ENCODE measurements at places on chromosomes 4 and X.

DNA sequence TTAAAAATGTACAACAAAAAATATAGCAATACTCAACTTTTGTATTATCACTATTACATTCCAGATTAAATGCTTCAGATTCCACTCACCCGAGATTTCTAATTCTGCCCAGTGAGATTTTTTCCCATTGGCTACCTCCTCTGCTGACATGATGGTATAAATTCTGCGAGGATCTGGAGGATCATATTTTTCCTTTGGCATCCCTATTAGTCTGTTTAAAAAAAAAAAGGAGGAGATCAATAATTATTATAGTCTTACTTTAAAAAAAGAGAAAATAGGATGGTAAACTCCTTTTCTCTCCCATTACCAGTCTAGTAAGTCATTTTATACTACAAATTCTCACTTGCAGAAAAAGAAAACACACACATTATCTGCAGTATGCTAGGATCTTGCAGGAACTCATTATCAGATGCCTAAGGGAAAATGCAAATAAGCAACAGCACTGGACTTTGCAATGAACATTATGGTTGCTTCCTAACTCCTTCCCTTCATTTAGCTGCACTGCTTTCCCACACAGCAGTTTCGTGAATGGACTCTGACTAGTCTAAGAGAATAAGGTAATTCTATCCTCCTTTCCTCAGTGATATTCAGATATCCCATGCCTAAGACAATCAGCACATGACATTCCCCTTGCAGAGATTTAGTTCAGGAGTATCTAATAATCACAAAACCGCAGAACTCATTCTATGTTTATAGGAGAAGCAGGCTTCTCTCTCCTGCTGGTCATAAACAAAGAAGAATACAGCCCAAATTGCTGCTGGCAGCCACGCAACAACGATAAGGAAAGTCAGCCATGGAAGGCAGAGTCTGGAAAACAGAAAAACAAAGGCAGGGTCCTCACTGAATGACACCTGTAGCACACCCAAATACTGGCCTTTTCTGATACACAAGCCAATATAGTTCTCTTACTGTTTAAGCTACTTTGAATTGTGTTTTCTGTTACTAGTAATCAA lies 42.7 kb downstream of the CNOT6L start:
- no peak for DNase-seq

- no peak for DNase-seq
Observed at GRCh38 chr4:16989371-16989770, 90.9 kb upstream of the LDB2 start.

DNA sequence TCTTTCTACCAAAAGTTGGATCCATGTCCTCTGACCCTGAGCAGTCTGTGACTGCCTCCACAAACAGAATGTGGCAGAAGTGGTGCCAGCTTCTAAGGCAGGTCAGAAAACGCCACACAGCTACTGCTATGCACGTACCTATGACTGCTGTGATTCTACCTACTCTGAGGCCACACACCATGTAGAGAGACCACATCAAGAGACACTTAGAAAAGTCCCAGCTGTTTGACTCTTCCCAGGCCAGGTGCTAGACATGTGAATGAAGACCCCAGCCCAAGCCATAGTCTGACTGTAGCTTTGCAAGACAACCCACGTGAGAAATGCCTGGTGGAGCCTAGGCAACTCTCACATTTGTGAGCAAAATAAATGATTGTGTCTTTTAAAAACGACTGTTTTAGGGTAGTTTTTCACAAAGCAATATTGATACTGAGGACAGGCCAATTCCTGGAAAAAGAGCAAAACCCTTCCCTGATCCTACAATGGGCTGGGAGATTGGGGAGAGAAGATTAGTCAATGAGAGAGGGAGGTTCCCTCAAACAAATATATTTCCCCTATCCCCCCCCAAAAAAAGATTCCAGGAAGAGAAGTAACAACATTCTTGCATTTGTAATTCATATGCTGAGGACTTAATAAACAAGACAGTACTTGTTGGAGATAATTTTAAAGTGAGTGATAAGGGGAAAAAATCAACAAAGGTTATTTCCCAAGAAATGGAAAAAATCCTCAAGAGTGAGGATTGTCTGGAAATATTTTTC lies 33.3 kb downstream of the FRYL start:
- no peak for DNase-seq

GRCh38 chr4:107831140-107831539 lies 6.4 kb downstream of the SGMS2 start:
- no peak for DNase-seq

- no peak for DNase-seq
Observed at GRCh38 chrX:10415306-10416001, 204.9 kb downstream of the MID1 start.

DNA sequence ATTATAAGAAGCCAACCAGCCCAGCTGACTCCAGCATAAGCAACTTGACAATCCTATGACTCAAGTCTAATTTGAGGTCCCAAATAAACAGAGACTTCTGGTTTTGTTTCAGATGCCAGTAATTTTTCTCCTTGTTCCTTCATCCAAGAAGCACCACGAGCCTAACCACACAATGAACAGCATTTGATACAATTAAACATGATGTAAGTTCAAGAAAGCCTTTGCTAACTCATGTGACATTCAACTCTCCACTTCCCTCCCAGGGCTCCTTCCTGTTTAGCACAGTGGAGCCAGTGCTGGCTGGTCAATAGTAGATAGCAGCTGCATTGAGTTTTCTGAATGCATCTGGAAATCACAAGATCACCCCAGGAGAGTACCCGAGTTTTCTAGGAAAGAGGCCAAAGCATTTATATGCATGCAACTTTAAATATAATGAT lies 206.3 kb downstream of the ARHGAP24 start:
- DNase-seq: no peak

- DNase-seq: no peak
Observed at GRCh38 chr4:24024157-24024556, 134.3 kb upstream of the PPARGC1A start.

GRCh38 chrX:68238568-68238967 lies 194.7 kb downstream of the OPHN1 start:
- no peak for DNase-seq

DNA sequence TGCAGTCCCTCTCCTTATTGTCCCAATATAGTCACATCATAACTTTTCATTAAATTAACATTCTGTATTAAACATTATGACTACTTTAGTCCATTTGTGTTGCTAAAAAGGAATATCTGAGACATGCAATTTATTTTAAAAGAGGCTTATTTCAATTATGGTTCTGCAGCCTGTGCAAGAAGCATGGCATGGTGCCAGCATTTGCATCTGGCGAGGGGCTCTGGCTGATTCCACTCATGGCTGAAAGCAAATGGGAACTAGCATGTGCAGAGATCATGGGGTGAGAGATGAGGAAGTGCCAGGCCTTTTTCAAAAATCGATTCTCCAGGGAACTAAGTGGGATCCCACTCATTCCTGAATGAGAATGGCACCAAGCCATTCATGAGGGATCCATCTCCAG lies 476.3 kb upstream of the RPS6KA3 start:
- no peak for DNase-seq

GRCh38 chr4:30744386-30744785 lies 24.2 kb downstream of the PCDH7 start:
- no peak for DNase-seq

GRCh38 chr4:102693262-102693850 lies 67.4 kb downstream of the MANBA start:
- no peak for DNase-seq

DNA sequence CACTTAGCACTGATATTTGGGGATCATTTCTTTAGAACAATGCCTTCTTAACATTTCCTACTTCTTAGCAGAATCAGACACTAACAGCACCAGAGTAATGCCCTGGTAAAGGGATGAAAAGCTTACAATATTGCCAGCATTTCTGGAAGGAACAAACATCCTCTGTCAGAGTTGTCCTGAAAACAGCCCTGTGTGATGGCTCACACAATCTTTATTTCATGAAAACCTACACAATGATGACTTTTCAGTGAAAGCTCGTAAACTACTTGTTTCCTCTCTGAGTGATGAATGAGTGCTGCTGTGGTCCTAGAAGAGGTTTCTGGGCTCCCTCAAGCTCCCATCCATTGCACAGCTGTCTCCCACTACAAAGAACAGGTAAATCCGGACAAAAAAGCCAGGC lies 52.8 kb downstream of the GPC4 start:
- DNase-seq: no peak

- no peak for DNase-seq
Observed at GRCh38 chrX:727738-728621, 97.4 kb downstream of the SHOX start.

DNA sequence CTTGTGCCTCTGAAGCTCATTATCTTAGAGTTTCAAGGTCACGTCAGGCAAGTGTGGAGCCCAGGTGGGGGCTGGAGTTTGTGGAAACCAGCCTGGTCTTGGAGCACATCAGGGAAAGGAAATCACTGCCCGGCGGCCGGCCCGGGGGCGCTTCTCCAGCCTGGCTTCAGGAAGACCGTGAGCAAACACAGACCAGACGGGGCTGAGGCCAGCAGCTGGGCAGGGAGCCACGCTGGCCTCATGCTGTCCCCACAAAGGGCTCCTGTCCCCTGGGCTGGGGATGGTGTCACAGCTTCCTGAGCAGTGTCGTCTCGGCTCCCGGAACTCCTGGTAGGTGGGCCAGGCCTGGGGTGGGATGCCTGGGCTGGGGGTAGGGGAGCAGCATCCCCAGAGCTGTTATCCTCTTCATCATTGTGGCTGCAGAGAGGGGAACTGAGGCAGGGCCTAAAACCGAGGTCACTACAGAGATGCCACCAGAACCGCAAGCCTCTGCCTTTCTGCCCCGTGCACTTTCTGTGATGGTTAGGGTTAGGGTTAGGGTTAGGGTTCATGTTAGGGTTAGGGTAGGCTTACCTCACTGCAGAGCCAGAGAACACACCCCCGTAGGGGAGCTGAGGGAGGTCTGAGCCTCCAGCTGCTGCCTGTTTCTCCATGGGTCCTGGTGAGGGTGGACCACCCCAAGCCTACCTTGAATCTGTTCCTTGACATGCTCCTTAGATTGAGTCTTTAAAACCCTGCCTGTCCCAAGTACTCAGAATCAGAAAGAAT lies 77.5 kb downstream of the HTRA3 start:
- DNase-seq: peak; percentile 12

DNA sequence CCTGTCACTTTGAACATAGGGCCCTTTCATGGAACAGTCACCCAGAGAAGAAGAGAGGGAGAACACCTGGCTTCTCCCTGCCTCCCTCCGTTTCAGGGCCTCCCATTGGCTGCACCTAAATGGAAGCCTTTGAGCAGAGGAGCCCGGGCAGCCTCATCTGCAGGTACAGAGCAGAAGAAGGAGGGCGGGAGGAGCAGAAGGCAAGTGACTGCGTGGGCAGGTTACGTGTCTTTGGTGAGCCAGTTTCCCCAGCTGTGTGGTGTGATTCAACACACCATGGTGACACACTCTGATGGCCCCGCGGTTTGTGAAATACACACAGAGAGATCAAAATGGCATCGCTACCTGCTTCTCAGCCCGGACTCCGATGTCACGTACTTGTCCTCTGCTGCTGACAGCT lies 431 bp downstream of the C4orf50 start:
- no peak for DNase-seq

- DNase-seq: no peak
Observed at GRCh38 chr4:17707671-17708070, 73.8 kb downstream of the FAM184B start.

DNA sequence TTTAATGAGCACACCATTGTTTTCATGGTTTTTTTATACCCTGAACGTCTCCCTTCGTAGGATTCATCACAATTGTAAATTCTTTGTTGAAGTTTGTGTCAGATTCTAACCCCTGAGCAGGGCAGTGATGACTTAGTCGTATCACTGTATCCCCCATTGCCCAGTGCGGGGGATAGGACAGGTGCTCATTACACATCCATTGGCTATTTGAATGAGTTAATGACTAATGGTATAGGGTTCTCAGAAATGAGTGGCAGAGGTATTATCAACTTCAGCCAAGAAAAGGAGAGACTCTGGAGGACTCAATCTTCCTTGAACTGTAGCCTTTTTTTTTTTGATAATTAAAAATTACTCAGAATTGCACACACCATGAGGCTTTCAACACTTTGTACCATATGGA lies 64.6 kb downstream of the SYNPO2 start:
- DNase-seq: no peak

DNA sequence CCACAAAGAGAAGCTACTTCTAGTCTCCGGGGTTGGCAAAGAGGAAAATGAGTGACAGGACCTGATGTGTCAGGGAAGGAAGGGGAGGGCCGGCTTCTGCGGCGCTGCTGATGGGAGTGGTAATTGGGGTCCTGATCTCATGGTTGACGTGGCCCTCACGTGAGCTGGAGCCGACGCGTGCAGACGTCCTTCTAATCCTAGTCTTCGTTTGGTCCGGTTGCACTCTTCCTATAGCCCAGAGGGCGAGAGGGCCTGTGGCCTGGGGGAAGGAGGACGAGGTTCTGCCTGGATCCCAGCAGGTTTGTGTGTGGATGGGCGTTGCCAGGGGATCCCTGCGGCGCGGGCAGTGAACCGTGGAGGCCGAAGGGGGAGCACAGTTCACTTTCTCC lies at the start of gene ARMCX1:
Gene ARMCX1, plus strand, starts transcription at position 186 of the 389 bp plus-strand sequence. CDS start 2,384 bp downstream, outside the sequence.
- DNase-seq: no peak

- no peak for DNase-seq
Observed at GRCh38 chr4:186693894-186694293, 29.8 kb downstream of the FAT1 start.

DNA sequence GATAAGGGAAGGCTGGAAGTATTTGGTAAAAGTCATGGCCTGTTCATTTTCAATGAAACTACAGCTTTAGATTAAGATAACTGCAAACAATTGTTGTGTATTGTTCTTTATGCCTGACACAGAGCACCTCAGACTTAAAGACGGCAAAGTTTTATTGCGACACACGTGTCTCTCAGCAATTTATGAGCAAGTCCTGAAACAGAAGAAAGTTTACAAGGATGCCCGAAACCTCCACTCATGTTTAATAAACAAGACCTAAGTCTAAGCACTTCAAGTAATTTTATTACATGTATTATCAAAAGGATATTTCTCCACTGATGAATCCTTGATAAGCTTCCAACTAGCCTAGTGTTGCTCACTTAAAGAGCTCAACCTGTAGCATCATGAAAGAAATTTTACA lies 51.0 kb downstream of the DHX15 start:
- DNase-seq: no peak

DNA sequence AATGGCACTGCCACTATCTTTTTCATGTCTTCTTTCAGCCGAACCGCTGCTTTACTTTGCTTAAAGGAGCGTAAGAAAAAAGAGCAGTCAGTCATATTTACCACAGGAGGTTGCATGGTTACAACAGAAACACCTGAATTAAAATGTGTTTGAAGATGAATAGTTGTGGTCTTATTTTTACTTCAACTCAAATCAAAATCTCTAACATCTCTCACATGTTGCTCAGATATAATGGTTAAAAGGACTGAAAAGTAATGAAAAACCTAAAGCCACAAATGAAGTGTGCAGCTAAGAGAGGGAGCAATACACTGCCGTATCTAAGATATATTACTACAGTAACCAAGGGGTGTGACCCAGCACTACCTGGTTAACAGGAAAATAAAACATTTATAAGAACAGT lies 27.4 kb downstream of the FAM13A start:
- DNase-seq: no peak

DNA sequence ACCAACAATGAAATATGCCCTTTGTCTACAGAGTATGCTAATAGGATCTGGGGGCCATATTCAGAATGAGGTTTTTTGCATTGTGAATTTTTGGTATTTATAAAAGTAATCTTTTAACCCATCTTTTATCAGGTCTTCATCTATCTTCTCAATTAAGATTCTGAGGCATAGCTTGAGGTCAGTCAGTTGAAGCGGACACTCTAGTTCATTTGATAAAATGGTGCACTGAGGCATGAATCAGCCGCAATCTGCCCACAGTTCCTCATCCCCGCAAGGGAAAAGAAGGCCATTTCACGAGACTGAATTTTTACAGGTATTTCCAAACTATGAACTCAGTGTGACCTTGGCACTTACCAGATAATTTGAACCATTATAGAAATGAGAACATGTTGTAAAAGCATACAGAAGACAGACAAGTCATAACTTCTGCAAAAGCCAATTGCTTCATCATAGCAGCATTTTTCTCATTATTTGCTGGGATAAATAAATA lies 19.3 kb upstream of the VCX2 start:
- DNase-seq: no peak
